ENCODE measurements at places on chromosomes 5 and 9.

DNA sequence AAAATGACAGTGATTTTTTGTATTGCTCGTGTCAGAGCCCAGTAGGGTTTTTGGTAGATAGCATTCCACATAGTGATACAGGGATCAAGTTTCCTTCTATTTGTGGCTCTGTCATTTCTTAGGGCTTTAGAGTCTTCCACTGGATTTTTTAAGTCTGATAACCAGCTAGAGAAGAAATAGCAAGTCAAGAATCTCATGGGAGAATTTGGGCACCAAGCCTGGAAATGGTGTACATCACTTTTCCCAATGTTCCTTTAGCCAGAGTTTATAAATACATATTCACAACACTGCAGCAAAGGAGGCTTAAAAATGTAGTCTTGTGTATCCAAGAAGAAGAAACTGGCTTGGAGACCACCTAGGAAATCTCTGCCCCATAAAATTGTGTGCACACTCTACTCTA lies 647.1 kb upstream of the KLF4 start:
- no peak for DNase-seq

DNA sequence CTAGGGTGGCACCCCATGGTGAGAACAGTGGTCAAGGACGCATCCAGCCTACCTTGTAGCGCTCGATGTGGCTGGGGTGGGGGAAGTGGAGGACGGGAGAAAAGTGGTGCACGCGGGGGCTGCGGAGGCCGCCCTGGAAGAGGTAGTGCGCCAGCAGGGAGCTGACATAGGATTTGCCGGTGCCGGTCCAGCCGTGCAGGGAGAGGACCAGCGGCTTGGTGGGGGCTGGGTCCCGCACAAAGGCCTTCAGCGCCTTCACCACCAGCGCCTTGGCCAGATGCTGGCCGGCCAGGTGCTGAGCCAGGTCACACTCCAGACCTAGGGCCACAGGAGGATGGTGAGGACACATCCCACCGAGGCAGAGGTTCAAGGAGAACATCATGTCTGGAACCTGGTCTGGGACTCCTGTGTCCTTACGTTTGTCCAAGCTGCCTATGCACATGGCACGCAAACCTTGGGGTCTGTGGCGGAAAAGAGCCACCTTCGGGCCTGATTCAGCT lies 797 bp downstream of the TOR2A start:
- no peak for DNase-seq

GRCh38 chr9:33881635-33882034 lies 64.7 kb downstream of the UBE2R2 start:
- no peak for DNase-seq

DNA sequence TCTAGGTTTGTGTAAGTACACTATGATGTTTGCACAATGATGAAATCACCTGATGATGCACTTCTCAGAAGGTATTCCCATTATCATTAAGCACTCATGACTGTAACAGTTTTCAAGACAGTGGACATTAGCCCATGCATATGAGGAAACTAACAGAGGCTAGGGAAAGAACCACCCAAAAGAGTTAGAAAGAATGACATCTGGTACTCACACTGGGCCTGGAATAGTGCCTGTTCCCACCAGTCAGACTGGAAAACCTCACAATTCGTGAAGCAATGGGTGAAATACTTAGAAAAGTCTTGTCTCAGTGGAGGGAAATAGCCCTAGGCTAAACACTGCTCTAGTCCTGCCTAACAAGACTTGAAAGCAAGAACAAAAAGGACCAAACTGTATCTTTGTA lies 117.4 kb upstream of the GDNF start:
- no peak for DNase-seq

DNA sequence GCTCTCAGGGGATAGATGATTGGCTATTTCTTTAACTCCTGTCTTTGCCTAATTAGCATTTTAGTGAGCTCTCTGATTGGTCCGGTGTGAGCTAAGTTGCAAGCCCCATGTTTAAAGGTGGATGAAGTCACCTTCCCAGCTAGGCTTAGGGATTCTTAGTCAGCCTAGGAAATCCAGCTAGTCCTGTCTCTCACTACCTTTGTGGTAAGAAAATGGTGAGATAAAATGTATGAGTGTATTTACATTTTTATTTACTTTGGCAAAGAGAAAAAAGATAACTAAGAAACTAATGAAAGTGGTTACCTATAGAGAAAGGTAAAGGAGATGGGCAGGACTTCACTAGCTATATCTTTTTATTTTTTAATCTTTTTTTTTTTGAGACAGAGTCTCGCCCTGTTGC lies 146.8 kb downstream of the RFK start:
- no peak for DNase-seq

GRCh38 chr9:93035106-93035660 lies 23.3 kb upstream of the SUSD3 start:
- DNase-seq = no peak

GRCh38 chr9:108546215-108546614 lies 309.6 kb downstream of the ACTL7B start:
- no peak for DNase-seq

- DNase-seq = no peak
These were observed 246.6 kb upstream of the ANKRD55 start for GRCh38 chr5:56479696-56480077.

DNA sequence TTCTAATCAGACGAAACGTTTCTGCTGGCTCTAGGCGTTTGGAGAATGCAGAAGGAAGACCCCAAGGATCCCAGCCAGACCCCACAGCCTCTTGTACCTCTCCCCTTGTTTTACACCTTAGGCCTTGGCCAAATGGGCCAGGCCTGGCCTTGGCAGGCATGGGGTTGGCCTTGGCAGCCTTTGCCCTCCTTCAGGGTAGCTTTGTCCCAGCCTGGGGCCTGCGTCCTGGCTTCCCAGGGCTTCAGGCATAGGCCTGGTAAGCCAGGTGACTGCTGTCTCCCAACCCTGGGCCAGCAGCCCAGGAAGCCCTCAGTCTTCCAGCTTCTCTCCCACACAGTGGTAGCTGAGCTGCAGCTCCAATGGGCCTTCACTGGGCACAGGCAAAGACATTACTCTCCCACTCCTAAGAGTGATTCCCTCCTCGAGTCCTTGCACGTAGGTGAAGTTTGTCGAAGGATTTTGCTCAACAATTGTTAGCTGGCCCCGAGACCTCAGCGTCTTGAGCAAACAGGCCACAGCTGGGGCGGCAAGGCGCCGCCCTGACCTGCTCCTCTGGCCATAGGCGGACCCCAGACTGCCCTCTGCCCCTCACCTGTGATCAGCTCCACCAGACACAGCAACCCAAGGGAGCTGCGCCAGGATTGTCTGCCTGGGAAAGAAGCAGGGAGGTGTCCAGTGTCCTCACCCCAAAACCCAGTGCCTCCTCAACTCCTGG lies 1.1 kb upstream of the PITX1 start:
- no peak for DNase-seq

DNA sequence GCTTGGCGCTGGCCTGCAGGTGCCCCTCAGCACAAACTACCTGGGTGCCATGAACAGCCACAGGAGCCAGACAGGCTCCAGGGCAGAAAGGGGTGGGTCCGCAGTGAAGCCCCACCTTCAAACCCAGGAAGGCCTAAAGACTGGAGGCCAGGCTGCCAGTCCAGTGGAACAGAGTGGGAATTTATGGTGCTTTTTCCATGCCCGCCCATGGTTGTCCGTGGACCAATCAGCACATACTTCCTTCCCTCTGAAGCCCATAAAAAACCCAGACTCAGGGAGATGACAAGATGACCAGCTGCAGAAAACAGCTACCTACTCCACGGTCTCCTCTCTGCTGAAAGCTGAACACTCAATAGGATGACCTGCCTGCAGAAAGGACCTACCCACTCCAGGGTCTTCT lies 275.4 kb upstream of the ADRA1B start:
- no peak for DNase-seq

DNA sequence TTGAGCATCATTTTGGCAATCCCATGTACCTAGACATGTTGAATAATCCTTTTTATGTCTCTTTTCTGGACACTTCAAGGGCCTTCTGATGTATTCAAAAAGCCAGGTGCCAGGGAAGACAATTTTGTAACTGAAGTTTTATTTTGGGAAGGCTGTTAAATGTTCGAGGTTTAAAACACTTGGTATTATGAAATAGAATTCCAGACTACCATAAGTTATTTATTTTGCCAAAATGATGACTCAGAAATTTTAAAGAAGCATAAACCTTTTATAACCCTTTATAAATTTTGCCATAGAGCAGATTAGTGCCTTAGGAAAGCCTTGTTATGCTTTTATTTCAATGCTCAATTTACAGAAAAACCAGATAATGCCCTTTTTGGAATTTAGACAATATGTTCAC lies 30.3 kb upstream of the UHRF2 start:
- no peak for DNase-seq

DNA sequence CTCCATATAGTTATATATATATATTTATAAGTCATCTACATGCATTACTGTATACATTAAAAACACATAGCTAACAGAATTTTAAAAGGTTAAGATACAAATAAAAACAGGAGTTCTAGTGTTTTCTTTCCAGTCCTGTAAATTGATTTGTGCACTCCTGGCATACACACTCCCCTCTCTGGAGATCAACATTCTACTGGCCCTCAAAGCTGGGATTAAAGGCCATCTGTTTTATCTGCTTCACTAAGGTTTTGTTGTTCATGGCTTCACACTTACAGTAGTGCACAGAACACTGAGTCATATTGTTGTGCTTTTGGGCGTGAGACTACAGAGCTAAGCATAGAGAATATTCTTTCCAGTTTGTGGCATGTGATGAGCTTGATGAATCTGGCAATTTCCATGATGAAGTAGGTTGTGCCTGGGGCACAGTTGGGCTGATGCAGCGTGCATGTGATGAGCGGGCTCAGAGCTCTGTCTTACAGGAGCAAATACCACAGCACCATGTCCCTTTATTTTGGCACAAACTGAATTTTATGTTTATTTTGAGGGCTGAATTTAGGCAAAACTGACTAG lies 98.2 kb downstream of the TAF11L14 start:
- DNase-seq = no peak

DNA sequence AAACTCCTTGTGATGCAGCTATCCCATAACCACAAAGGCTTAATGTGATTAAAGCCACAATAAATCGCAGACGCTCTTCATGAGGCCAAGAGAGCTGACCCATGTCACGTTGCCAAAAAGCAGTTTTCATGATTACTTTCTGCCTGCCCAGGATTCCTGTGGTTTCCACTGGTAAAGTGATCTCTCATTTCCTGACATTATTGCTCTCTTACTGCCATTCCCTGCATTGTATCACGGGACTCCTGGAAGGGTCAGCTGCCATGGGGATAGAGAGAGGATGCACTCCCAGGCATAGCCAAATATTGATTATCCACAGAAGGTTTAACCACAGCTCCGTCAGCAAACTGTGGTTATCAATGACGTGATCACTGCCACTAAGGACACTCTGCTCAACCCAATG lies 103.8 kb upstream of the SLC1A3 start:
- no peak for DNase-seq

- no peak for DNase-seq
These were observed 65.0 kb downstream of the NSUN2 start for GRCh38 chr5:6567835-6568234.

DNA sequence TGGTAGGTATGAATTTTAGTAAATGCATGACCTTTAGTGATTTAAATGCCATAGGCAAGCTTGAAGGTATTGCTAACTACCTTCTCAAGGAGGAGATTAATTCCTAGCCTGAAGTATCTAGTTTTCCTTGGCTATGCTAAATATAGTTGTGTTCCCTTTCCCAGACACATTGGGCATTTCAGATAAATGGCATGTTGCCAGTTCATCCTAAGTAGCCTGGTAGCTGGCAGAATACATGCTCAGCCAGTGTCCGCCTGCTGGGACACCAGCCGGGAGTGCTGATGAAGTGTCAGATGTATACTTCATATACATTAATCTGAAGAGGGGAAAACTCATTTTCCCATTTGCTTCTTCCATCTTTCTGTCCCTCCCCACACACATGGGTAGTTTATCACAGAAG lies 196.9 kb downstream of the MAST4 start:
- DNase-seq = no peak

DNA sequence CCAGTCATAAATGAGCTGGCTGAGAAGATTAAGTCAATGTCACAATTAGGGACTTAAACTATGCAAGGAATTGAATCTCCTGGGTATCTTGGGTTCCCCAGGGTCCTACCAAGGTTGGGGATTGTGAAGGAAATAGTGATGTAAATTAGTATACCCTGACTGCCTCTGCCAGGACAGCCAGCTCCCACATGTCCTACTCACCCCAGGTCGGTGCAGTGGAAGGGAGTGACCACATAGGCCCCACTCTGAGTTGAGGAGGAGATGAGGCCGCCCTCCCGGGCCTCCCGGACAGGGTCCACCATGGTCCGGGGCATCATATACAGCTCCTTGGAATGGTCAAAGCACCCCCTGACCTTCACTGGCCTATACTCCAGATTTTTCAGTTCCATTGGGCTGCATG lies 2.7 kb downstream of the SURF1 start:
- DNase-seq = no peak

DNA sequence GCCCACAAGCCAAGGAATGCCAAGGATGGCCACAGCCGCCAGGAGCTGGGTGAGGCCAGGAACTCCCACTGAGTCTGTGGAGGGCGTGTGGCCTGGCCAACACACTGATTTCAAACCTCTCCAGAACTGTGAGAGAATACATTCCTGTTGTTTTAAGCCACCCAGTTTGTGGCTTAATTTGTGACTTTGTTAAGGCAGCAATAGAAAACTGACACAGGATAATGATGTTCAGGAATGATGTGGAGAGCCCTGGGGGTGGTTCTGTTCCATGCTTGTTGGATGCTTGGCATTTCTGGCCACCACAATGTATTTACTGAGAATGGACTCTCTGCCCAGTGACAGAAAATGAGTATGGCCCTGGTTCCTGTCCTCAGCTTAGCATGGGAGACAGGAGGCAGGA lies 82.8 kb downstream of the DAP start:
- DNase-seq = no peak

DNA sequence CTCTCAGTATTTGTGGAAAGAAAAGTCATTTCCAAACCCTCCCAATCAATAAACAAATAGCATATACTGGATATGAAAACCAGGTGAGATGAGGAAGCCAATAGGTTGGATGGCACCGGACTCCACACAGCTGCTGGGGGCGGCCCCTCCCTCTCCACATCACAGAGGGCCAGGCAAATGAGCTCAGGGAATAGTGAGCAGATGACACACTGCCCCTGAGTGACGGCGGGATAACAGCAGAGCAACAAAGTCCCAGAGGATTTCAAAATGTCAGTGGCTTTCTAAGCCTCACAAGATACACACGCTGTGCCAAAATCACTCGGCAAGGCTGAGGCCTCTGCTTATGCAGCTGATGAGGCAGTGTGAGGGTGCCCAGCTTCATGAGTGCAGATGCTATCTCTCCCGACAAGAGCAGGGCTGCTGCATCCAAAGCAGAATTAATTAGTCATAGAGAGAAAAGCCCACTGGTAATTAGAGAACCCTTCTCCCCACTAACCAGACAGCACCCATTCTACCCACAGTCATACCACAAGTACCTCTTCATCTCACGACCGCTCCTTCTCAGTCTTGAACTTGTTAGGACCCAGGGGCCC lies 235.0 kb upstream of the NFIL3 start:
- DNase-seq = no peak

Data from progenitor cell of endocrine pancreas (in vitro differentiated cells).